GM23338 (cell line): ENCODE measurements at places on chromosomes 7 and 10. TPM values are rescaled to one million over a fixed set of nuclear protein-coding genes. Genes with fewer than 3 reads are reported as not detected.
A peak's percentile ranks its signal among the peaks of the same experiment; 100 is the strongest.

GRCh38 chr7:70142247-70142932, 544.1 kb downstream of the AUTS2 start:
- no peak for DNase-seq
- no peaks in the 10 kb centered on the region for H3K36me3 ChIP-seq
- no peak overlapping the region for H3K27ac ChIP-seq
- no peaks in the 10 kb centered on the region for H3K4me1 ChIP-seq

DNA sequence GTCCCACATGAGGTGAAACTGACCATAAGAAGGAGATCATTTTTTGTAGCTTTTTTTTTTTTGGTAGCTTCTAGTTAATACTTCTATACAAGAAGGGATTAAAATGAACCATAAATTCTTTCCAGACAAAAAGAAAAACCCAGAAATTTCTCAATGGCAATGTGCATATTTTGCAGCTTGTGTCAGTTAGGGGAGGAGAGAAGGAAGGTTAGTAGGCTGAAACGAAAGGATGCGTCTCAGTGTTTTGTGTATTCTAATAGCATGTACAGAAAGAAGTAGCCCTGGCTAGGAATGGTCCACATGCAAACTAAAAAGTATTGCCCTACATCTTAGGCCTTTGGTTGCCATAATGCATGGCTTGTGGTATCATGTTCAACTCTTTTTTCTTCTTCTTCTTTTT, 90.6 kb downstream of the CACNB2 start:
- no peak overlapping the region for H3K27ac ChIP-seq
- no peaks in the 10 kb centered on the region for H3K36me3 ChIP-seq
- H3K4me1 ChIP-seq: no peaks in the 10 kb centered on the region
- H3K4me3 ChIP-seq: no peak overlapping the region
- no peaks in the 10 kb centered on the region for H3K27me3 ChIP-seq

- no peaks in the 10 kb centered on the region for H3K27me3 ChIP-seq
- no peak overlapping the region for H3K4me3 ChIP-seq
- peaks cover 4% of the 10 kb centered on the region; the same call in 1 of the 2 replicates for H3K4me1 ChIP-seq
- no peaks in the 10 kb centered on the region for H3K36me3 ChIP-seq
Measured at GRCh38 chr7:119086026-119086425, 861.5 kb downstream of the ANKRD7 start.

DNA sequence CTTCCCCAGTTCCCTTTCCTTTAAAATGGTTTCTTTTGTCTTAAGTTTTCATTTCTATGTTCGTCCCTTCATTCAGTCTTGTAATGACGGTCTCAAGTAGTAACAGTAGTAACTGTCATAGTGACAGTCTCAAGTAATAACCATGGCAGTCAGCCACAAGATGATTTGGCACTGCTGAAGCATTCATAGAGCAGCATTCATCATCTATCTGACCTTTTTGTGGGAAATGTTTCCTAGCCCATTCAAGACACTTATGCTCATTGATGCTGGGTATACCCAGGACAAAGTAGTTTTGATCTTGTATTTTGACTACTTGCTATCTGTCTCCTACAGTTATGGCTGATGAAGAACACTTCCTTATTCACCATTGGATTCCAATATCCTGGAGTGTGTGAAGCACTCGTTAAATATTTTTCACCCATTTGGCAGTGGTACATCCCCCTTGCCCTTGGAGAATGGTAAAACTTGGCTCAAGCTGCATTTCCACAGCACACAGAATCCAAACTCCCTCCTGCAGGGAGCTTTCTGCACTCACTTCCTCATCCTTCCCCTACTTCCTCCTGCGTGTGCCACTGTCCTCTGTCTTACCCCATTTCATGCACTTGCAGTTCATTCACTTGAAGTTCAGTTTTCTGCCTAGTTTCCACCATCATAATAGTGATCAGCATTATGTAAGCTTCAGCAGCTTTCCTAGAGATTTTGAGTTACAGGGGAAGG, 19.0 kb downstream of the GIMAP4 start:
- no peaks in the 10 kb centered on the region for H3K27me3 ChIP-seq
- H3K4me3 ChIP-seq: no peak overlapping the region
- H3K27ac ChIP-seq: no peak overlapping the region
- no peaks in the 10 kb centered on the region for H3K4me1 ChIP-seq

GRCh38 chr10:110354322-110354766, 49.6 kb upstream of the SMNDC1 start:
- peak; percentile 92 for DNase-seq
- H3K4me1 ChIP-seq: peaks cover 25% of the 10 kb centered on the region
- no peaks in the 10 kb centered on the region for H3K36me3 ChIP-seq
- no peaks in the 10 kb centered on the region for H3K27me3 ChIP-seq

- no peaks in the 10 kb centered on the region for H3K27me3 ChIP-seq
- no peaks in the 10 kb centered on the region for H3K4me1 ChIP-seq
- no peak overlapping the region for H3K4me3 ChIP-seq
Measured at GRCh38 chr7:140714331-140715040, 18.0 kb downstream of the NDUFB2 start.

DNA sequence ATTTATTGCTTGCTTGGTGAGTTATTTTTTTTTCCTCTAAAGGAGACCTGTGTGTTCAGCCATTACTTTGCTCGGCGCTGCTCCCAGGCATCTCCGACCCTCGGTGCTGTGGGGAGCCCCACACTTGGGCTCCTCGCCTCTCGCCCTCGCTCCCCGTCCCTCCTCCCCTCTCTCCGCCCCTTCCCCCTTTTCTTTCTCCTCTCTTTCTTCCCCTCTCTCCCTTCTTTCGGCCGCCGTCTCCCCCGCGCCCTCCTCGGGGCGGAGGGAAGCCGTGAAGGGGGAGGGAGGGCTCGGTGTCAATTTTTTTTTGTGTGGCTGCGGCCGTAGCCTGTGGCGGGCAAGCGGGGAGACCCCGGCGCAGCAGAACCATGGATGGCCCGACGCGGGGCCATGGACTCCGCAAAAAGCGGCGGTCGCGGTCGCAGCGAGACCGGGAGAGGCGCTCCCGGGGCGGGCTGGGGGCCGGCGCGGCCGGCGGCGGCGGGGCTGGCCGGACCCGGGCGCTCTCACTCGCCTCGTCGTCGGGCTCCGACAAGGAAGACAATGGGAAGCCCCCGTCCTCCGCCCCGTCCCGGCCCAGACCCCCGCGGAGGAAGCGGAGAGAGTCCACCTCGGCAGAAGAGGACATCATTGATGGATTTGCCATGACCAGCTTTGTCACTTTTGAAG, 1.1 kb downstream of the AUTS2 start:
- peaks cover 88% of the 10 kb centered on the region for H3K27me3 ChIP-seq
- no peaks in the 10 kb centered on the region for H3K36me3 ChIP-seq
- H3K4me3 ChIP-seq: peak overlapping the region; percentile 95
- DNase-seq: peak; percentile 75

GRCh38 chr7:98758157-98758556, 111.7 kb downstream of the TMEM130 start:
- DNase-seq: no peak
- H3K4me3 ChIP-seq: no peak overlapping the region
- H3K36me3 ChIP-seq: no peaks in the 10 kb centered on the region
- no peak overlapping the region for H3K27ac ChIP-seq

GRCh38 chr7:36726311-36726710, 2.0 kb upstream of the AOAH start:
- no peak overlapping the region for H3K27ac ChIP-seq
- no peaks in the 10 kb centered on the region for H3K4me1 ChIP-seq
- H3K36me3 ChIP-seq: no peaks in the 10 kb centered on the region
- H3K27me3 ChIP-seq: no peaks in the 10 kb centered on the region
- no peak for DNase-seq

- H3K27me3 ChIP-seq: peaks cover 47% of the 10 kb centered on the region
- H3K4me1 ChIP-seq: peaks cover 13% of the 10 kb centered on the region
- peak; percentile 60 for DNase-seq
- no peaks in the 10 kb centered on the region for H3K36me3 ChIP-seq
- no peak overlapping the region for H3K27ac ChIP-seq
Measured at GRCh38 chr10:103854686-103855391, 537 bp downstream of the SH3PXD2A start.

- no peak overlapping the region for H3K4me3 ChIP-seq
- no peak overlapping the region for H3K27ac ChIP-seq
- peaks cover 48% of the 10 kb centered on the region for H3K27me3 ChIP-seq
- DNase-seq: no peak
- peaks cover 9% of the 10 kb centered on the region for H3K4me1 ChIP-seq
Measured at GRCh38 chr10:22246680-22247391, 29.0 kb upstream of the EBLN1 start.

- peaks cover 42% of the 10 kb centered on the region for H3K4me1 ChIP-seq
- DNase-seq: no peak
- peak overlapping the region; percentile 95 for H3K4me3 ChIP-seq
- H3K27me3 ChIP-seq: peaks cover 28% of the 10 kb centered on the region
- no peaks in the 10 kb centered on the region for H3K36me3 ChIP-seq
Measured at GRCh38 chr7:29565634-29565981, 2.0 kb downstream of the PRR15 start.

GRCh38 chr10:5089865-5090264, 4.3 kb upstream of the AKR1C3 start:
- 0 out of 2 replicates have a peak, but pooled peaks cover 7% of the 10 kb centered on the region for H3K4me1 ChIP-seq
- DNase-seq: peak; percentile 79
- no peaks in the 10 kb centered on the region for H3K36me3 ChIP-seq
- no peaks in the 10 kb centered on the region for H3K27me3 ChIP-seq
- H3K27ac ChIP-seq: no peak overlapping the region
- H3K4me3 ChIP-seq: no peak overlapping the region

DNA sequence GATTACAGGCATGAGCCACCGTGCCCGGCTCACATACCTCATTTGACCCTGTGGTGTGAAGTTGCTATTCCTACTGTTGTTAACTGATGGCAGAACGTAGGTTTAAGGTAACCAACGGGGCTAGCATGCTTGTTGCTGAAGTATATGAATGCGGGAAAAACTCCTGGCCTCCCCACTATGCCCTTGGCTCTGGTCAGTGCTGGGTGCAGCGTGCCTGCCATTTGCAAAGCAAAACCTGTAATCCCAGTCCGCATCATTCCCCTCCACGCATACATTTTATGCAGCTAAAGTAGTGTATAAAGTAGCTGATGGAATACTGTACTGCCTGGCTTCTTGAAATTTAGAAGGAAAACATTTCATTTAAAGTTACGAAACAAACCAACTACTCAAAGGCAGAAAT, 273.3 kb downstream of the SDK1 start:
- peaks cover 6% of the 10 kb centered on the region; the same call in 1 of the 2 replicates for H3K36me3 ChIP-seq
- peaks cover 14% of the 10 kb centered on the region for H3K4me1 ChIP-seq
- H3K27me3 ChIP-seq: no peaks in the 10 kb centered on the region
- H3K4me3 ChIP-seq: no peak overlapping the region
- no peak for DNase-seq

GRCh38 chr10:124278356-124278755, 140.4 kb downstream of the OAT start:
- H3K27me3 ChIP-seq: no peaks in the 10 kb centered on the region
- no peaks in the 10 kb centered on the region for H3K4me1 ChIP-seq
- H3K4me3 ChIP-seq: no peak overlapping the region
- DNase-seq: no peak
- no peak overlapping the region for H3K27ac ChIP-seq

GRCh38 chr7:65840446-65840845, 32.4 kb upstream of the VKORC1L1 start:
- H3K36me3 ChIP-seq: no peaks in the 10 kb centered on the region
- no peak overlapping the region for H3K27ac ChIP-seq
- no peaks in the 10 kb centered on the region for H3K4me1 ChIP-seq
- H3K4me3 ChIP-seq: no peak overlapping the region

DNA sequence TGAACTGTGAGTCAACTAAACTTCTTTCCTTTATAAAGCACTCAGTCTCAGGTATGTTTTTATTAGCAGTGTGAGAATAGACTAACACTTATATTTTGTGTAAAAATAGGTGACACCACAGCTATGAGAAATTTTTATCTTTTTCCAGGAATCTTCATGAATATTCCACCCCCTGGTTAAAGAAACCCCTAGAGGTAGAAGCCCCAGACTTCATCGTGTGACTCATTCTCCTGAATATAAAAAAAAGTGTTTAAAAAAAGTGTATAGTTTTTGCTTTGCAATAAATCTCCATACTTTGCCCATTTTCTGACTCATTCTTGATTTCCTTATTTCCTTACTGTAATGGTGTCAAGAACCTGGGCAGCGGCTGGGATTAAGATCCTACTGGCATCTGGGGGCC, 667.6 kb upstream of the CELF2 start:
- no peak overlapping the region for H3K27ac ChIP-seq
- no peak for DNase-seq
- no peaks in the 10 kb centered on the region for H3K36me3 ChIP-seq
- H3K4me3 ChIP-seq: no peak overlapping the region

DNA sequence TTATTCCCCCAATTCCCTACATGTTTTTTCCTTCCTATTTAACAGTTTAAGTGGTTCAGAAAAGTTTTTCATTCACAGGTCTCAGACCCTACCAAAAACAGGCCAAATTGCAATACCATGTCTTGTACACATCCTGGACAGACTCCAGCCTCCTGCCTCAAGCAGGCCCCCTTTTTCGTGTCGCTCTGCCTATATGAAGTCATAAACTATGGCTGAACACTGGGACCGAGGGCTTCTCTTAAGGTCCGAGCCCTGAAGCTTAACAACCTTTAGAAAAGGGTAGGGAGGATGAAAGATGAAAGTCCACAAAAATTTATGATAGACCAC, 1.4 kb downstream of the FBXW4 start:
- H3K27me3 ChIP-seq: no peaks in the 10 kb centered on the region
- no peaks in the 10 kb centered on the region for H3K36me3 ChIP-seq
- H3K4me1 ChIP-seq: peaks cover 22% of the 10 kb centered on the region
- H3K27ac ChIP-seq: peak overlapping the region; percentile 96

GRCh38 chr10:108911814-108912541, 1011.3 kb downstream of the XPNPEP1 start:
- H3K4me3 ChIP-seq: peak overlapping the region; percentile 69
- DNase-seq: peak; percentile 97
- H3K4me1 ChIP-seq: no peaks in the 10 kb centered on the region; the same call in 1 of the 2 replicates
- H3K27ac ChIP-seq: no peak overlapping the region

DNA sequence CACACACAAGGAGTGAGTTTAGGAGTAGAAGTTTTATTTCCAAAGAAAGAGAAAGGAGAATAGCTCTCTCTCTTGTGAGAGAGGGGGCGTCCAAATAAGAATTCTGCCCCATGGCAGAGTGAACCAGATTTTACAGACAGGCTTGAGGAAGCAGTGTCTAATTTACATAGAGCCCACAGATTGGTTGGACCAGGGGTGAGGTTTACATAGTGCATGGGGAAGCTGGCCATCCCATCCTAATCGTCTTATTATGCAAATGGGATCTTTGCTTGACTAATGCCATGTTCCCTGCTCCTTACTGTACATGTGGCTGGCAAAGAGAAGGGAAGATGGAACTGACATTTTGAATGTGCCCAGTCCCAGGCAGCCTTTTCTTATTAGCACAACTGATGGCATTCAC, 60.0 kb upstream of the ACSM6 start:
- H3K4me3 ChIP-seq: no peak overlapping the region
- H3K27ac ChIP-seq: no peak overlapping the region
- no peaks in the 10 kb centered on the region for H3K27me3 ChIP-seq
- peak; percentile 26 for DNase-seq
- no peaks in the 10 kb centered on the region for H3K4me1 ChIP-seq

- H3K4me3 ChIP-seq: 0 out of 2 replicates have a peak overlapping the region, but pooled peaks have one; percentile 6
- peak overlapping the region; percentile 46 for H3K27ac ChIP-seq
- no peaks in the 10 kb centered on the region for H3K27me3 ChIP-seq
- DNase-seq: no peak
- no peaks in the 10 kb centered on the region for H3K36me3 ChIP-seq
Measured at GRCh38 chr10:6892864-6893263, 312.8 kb upstream of the PRKCQ start.

Gene FGFR2
- 82.5 and 106 TPM in 2 replicates for total RNA-seq

Gene ERVW-1
- 0.07 TPM in 1 of 2 replicates, not detected in the other for total RNA-seq

Gene CALML3
- not detected in 2 replicates for total RNA-seq

Gene MMP21
- not detected in 2 replicates for total RNA-seq

Gene ASZ1
- not detected in 2 replicates for total RNA-seq

Gene DPP6
- total RNA-seq: not detected in 2 replicates

Gene LRRN3
- 0.23 TPM in 1 of 2 replicates, not detected in the other for total RNA-seq
